ENCODE measurements at places on chromosomes 12 and 14. TPM values are rescaled to one million over a fixed set of nuclear protein-coding genes. Genes with fewer than 3 reads are reported as not detected.

OR6C4 gene
- total RNA-seq: not detected

ESPL1 gene
- 24.3 TPM for total RNA-seq

DIO2 gene
- 0.75 TPM for total RNA-seq

NANOG gene
- 0.64 TPM for total RNA-seq

CLEC9A gene
- total RNA-seq: not detected

DNA sequence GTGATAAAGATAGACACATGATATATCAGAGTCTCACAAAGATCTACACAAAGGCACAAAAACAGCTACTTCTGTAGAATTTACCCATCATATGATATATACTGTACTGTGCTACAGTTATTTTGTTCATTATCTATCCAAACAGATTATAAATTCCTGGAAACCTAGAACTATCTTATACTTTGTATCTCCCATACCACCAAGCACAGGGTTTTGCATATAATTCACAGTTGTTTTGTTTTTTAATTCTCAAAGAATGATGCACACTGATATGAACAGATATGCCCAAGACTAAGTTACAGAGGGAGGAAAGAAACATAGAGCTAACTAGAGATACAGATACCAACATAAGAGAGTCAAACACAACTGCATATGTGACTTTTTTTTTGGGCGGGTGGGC lies 3.4 kb downstream of the PRKAG1 start:
- no peak for DNase-seq

DNA sequence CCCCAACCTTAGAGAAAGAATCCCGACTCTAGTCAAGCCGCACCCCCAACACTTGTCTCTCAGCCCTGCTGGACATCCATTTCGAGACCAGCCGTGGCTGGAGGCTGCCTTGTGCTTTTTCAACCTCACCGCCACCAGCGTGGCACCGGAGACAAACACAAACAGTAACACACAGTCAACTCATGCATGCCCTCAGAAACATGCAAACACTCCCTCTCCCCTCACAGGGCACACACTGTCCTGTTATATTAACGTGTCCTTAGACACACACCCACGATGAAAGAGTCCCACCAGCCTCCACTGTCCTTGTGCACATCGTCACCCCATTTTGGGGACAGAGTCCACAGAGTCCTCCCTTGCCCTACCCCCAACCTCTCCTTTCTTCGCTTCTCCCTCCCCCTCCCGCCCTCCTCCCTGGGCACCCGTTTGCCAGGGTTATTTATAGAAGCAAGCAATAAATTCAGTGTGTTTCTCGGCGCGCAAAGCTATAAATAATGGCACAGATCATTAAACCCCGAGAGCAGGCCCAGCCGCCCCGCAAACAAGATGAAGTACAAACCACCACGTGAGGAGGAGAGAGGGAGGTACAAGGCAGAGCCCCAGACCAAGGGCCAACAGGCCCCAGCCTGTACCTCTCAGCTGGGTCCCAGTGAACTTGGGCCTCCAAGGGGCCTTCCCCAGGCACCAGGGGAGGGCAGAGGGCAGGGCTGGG lies 27.9 kb downstream of the SMUG1 start:
- DNase-seq: no peak

DNA sequence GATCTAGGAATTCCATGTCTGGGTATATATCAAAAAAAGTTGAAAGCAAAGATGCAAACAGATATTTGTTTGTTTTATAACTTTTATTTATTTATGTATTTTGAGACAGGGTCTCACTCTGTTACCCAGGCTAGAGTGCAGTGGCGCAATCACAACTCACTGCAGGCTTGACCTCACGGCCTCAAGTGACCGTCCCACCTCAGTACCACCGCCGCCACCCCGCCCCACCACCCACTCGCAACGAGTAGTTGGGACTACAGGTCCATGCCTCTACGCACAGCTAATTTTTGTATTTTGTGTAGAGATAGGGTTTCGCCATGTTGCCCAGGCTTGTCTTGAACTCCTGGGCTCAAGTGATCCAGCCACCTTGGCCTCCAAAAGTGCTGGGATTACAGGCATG lies 66.5 kb upstream of the KTN1 start:
- DNase-seq: no peak

GRCh38 chr14:95250936-95251335 lies 68.8 kb downstream of the CLMN start:
- DNase-seq: no peak

- DNase-seq: no peak
Observed at GRCh38 chr12:32777691-32778175, 22.0 kb upstream of the YARS2 start.

DNA sequence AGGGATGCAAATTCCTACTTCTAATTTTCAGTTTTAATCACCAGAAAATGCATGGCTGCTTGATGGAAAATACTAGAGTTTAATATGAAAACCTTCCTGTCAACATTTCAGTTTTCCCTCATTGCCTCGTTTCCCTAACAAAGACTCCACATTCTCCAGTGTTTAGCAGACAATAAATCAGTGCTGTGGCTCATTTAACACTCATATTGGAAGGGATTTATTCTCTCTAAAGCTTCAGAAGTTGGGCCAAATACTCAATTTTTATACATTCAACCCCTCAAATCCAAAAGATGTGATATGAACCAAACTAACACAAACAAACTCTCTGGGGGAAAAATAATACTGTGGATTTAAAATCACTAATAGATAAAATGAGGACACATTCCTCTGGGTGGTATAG lies 482.5 kb downstream of the FLRT2 start:
- DNase-seq: no peak

- DNase-seq: no peak
Observed at GRCh38 chr12:24944601-24944975, 4.3 kb downstream of the BCAT1 start.

- DNase-seq: no peak
Observed at GRCh38 chr12:132583736-132584135, 26.6 kb downstream of the LRCOL1 start.

- no peak for DNase-seq
Observed at GRCh38 chr12:98618952-98619351, 25.5 kb downstream of the SLC25A3 start.

- no peak for DNase-seq
Observed at GRCh38 chr14:90512329-90512991, 115.6 kb downstream of the CALM1 start.

DNA sequence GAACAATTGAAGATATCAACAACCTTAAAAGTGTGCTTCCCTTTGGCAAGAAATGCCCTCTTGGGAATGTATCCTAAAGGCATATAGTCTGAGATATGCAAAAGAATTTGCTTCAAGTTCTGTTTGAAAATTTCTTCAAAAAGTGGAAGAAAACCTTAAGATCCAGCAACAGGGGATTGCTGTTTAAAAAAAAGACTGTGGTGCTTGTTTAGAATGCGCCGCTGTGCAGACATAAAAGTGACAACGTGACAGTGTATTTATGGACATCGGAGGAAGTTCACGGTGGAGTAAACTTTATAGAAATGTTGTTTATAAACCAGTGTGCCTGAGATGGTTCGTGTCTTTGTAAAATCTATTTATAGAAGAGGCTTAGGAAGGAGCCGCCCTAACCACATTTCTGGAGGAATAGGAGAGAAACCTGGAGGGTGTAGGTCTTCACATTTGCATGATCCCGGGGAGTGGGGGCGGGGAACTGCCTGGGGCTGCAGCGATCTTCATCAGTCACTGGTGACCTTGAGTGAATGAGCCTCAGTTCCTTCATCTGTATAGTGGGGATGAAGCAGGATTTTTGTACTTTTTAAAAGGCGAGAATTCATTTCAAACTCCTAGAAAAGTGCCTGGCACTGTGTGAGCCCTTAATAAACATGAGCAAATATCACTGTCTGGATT lies 27.5 kb downstream of the ADGRD1 start:
- no peak for DNase-seq

Data from progenitor cell of endocrine pancreas (in vitro differentiated cells).